SW480 (cell line): ENCODE measurements at places on chromosomes 7 and 10.
A peak's percentile ranks its signal among the peaks of the same experiment; 100 is the strongest.

DNA sequence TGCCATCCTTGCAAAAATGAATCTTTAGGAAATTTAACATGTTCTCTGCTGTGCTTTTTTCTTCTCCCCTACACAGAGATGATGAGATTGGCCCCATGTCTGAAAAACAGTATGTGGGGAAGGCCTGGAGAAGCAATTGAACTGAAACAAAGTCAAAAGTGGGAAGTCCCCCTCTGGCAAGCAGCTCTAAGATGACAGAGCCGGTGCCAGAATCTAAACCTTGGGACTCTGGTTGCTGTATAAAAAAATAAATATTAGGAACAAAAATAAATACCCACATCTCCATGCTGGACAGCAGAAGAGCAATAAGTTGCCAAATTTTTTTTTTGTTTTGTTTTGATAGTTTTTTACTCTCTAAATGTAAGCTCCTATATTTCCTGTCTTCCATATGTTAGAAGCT lies 51.8 kb upstream of the TRIL start:
- no peak for DNase-seq

- DNase-seq, result no peak
Observed at GRCh38 chr7:140989068-140989467, 25.7 kb downstream of the MRPS33 start.

- no peak for DNase-seq
Observed at GRCh38 chr7:49479936-49480544, 293.4 kb upstream of the VWC2 start.

- DNase-seq, result peak; percentile 94
Observed at GRCh38 chr10:27504007-27504807, at the start of gene RAB18. Gene RAB18, plus strand, starts transcription at chr10:27504304. Its CDS starts 66 bp downstream, at chr10:27504370.

- peak; percentile 95 for DNase-seq
Observed at GRCh38 chr7:142782922-142783900, 12.4 kb downstream of the PRSS2 start.

DNA sequence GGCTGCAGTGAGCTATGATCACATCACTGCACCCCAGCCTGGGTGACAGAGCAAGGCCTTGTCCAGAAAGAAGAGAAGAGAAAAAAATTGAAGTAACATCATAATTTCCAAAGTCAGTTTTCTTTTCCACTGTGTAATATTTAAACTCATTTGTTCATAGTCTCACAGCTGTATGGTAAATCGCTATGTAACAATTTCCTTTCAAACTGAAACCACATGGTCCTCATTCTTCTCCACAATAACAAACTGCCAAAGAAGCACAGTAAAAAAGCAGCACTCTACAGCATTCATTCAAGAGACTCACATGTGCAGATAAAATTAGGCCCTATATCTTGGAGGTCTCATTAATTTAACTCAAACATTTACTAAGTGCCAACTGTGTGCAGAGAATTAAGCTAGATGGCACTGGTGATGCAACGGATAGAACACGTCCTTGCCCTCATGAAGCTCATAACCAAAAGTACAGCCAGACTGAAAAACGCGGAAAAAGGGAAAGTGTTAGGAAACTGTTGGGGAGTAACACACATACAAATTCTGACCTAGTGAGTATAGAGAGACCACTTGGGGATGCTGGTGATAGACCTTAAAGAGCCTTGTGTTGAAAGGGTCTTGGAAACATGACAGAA lies 174.0 kb upstream of the KCTD7 start:
- DNase-seq, result no peak

- DNase-seq, result no peak
Observed at GRCh38 chr7:157019718-157020451, 9.4 kb upstream of the MNX1 start.

DNA sequence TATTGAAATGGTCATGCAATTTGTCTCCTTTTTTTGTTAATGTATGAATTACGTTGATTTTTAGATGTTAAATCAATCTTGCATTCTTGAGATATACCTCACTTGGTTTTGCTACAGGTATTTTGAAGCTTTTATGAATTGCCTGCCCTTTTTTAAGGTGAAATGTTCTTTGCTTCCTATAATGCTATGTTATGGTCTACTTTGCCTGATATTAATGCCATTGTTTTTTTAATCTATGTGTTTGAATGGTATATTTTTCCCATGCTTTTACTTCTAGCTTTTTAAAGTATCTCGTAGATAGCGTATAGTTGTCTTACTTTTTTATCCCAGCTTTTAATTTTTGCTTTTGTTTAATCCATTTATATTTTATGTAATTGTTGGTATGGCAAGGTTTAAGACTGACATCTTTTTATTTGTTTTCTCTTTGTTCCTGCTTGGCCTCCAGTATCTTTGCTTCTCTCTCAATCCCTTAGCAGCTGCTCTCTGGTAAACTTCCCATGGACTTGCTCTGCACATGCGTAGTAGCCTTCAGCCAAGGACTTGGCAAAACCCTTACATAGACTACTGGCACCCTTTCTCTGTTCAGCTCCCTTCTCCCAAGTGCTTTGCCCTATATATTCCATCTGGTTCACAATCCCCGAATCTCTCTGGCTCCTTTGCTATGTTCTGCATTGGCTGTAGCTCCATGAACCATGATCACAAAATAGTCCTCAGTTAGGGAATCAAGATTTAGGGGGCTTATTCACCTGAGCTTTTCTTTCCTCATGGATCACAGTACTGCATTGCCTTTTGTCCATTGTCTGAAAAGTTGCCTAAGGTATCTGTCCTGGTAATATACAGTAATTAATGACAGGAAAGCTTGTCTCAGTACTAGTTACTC lies 8.4 kb downstream of the TRIM24 start:
- DNase-seq, result no peak

DNA sequence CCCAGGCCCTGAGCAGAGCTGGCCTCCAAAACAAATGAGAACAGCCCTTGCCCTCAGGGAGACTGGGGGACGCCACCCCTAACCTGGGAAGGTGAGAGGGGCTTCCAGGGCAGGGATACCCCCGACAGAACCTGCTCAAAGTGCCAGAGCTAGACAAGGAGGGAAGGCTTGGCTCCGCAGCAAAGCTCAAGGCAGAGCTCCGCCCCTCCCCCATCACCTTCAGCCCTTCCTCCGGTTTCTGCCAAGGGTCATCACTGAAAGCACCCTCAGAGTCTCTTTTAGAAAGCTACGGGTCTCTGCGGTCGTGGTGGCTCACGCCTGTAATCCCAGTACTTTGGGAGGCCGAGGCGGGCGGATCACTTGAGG lies 73.4 kb upstream of the CUX1 start:
- DNase-seq, result no peak

DNA sequence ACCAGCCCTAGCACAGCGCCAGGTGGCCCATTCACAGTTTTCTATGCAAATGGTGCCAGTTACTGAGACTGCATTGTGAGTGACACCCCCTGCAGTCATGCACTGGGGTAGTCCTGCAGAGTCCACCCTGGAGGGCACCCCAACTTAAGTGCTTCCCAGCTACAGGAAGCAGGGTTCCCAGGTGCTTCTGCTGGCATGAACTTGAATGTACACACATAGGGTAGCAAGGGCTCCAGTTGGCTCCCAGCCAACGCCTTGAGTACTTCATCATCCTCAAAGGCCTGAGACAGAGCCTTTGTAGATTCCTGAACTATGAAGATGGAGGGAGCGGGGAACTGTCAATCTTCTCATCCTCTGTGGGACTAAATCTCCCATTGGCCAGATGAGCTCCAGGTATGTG lies 11.5 kb upstream of the NPFFR1 start:
- DNase-seq, result peak; percentile 5

DNA sequence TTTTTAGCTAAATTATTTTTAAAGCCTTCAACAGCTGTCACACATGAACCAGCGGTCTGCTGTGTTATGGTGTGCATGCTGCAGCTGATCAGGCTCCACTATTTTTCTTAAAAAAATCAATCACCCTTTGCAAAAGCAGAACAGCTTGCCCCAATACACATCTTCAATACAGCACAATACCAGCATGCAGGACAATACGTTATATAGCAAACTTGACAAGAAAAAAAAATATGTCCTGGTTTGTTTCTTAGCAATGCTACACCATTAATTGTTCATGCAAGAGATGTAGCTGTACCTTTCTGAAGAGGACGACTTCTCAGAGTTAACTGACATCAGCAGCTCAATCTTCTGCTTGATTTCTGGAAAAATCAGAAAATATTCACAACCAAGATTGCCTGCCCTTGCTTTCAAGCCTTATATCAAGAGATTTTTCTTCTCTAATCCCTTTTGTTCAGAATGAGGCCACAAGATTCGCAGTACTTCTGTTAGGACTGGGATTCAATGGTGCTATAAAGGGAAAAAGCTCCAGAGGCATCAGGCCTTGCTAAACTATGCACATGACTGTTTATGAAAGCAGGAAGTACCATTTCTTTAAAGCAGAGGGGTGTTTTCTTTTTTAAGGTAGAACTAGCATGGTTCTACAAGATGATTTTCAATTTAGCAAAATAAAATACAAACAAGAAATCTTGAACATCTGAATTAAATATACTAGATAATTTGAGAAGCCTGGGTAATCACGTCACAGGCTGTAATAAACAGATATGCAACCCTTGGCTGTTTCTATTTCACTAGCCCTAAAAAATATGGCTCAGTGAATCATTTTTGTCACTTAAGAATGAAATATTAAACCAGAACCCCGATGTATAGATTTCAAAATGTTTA lies 120.0 kb downstream of the SRPK2 start:
- DNase-seq, result peak; percentile 90

DNA sequence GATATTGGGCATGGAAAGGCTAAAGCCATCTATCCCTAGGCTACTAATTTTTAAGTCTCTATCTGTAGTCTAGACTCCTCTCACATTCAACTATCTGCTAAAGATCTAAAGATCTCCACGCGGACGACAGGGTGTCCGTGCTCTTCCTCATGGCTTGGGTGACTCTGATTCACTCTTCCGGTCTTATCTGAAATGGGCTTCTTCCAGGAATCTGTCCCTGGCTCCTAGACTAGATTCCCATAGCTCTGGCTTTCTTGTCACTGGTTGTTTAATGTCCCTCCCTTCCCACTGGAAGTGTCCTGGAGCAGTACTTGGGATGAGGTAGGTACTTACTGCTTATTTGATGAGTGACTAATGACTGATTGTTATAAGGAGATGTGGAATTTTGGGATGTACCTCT lies 62.0 kb upstream of the PODXL start:
- DNase-seq, result no peak

DNA sequence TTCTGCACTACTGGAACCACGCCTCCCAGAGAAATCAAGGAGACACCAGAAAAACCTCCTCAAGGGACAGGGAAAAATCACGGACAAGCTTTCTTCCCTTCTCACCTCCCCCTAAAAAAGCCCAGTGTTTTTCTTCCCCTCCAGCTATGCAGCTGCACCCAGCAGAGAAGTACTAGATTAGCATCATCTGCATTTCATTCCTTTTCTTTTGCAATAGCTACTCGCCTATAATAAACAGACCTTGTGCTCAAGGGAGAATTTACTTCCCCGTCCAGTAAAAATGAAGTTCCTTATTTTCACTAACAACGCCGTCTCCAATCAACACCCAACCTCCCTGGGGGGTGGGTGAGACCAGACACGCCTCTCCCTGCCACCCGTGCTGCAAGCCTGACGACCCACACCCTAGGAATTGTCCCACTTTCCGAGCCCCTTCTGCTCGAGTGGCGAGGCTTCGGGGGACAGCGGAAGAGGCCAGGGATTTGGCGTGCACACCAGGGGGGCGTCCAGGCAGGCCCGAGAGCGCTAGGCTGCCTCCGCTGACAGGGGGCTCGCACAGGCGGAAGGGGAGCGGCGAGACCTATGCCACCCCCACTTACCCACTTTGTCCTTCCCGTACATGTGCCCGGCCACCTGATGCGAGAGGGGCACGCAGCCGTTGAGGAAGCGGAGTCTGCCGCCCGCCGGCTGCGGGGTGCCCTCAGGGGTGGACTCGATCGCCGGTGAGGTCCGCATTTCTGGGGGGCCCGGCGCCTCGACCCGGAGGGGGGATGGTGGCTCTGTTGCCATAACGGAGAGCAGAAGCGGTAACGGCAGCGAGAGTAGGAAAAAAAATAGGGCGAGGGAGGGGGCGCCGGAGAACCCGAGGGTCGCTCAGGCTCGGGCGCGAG lies 625 bp downstream of the IPMK start:
- peak; percentile 42 for DNase-seq

- DNase-seq, result no peak
Observed at GRCh38 chr10:5485948-5486852, 13.2 kb downstream of the CALML5 start.

DNA sequence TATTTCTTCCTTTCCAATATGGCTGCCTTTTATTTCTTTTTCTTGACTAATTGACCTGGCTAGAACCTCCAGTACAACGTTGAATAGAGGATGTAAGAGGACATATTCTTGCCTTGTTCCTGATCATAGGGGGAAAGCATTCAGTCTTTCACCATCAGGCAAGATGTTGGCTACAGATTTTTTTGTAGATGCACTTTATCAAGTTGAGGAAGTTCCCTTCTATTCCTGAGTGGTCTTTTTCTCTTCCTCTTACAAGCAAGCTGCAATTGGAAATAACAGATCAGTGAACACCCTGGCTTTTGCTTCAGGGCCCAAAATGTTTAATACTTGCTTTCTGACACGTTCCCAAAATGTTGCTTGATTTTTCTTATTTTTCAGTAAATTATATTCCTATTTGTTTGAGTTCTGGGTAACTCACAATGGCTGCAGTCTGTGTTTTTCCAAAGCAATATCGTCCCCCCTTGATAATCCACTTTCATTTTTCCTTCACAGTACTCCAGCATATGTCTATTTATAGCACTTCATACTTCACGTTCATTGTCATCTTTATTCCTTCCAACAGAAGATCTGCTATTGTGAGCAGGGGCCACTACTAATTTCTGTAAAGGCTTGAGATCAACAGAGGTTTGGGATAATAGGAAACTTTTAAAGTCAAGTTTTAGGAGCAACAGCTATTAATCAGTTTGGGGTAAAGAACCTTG lies 11.7 kb downstream of the CPEB3 start:
- no peak for DNase-seq

GRCh38 chr7:127833641-127834040 lies 181.6 kb downstream of the SND1 start:
- DNase-seq, result no peak

DNA sequence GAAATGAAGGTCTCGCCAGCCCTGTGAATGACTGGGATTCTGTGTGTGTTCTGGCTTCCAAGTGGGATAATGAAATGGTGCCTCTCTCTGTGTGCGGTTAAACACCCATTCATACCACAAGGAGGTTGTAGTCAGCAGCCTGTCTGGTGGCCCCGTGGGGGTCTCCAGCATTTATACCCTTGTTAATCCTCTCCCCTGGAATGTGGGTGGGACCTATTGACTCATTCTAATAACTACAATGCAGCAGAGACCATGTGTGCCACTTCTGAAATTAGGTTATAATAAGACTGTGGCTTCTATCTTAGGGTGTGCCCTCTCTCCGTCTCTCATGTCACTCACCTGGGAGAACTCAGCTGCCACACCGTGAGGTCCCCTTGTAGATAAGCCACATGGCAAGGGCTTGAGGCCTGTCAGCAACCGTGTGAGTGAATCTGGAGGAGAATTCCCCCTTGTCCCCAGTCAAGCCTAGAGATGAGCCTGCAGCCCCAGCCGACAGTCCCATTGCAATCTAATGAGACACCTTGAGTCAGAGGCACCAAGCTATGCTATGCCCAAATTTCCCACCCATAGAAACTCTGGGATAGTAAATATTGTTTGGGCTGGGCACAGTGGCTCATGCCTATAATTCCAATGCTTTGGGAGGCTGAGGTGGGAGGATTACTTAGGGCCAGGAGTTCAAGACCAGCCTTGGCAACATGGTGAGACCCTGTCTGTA lies 106.8 kb downstream of the GALNT17 start:
- no peak for DNase-seq
